ENCODE measurements at places on chromosomes 4 and X.

DNA sequence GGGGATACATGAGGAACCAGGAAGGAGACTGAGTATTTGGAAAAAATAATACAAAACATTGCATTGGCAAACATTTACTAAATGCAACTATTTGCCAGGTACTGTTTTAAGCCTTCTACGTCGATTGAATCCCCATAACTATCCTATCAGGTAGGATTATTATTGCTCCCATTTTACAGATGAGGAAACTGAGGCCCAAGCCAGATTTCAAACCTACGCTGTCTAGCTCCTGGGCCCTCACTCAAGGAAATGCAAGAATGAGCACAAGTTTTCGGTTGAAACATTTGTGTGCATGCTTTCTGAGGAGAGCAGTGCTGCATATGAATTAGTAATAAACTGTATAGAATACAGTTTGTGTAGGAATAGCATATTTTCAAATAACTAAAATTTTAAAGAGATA is 206.7 kb downstream of the CEP135 start:
- no peaks in the 10 kb centered on the region for H3K27me3 ChIP-seq
- no peak overlapping the region for H3K4me3 ChIP-seq
- H3K27ac ChIP-seq, result no peak overlapping the region

GRCh38 chr4:184331268-184331995 is 113.8 kb upstream of the ENPP6 start:
- H3K4me3 ChIP-seq, result no peak overlapping the region
- H3K27me3 ChIP-seq, result no peaks in the 10 kb centered on the region
- no peaks in the 10 kb centered on the region for H3K36me3 ChIP-seq
- peak overlapping the region; percentile 61 for H3K27ac ChIP-seq

DNA sequence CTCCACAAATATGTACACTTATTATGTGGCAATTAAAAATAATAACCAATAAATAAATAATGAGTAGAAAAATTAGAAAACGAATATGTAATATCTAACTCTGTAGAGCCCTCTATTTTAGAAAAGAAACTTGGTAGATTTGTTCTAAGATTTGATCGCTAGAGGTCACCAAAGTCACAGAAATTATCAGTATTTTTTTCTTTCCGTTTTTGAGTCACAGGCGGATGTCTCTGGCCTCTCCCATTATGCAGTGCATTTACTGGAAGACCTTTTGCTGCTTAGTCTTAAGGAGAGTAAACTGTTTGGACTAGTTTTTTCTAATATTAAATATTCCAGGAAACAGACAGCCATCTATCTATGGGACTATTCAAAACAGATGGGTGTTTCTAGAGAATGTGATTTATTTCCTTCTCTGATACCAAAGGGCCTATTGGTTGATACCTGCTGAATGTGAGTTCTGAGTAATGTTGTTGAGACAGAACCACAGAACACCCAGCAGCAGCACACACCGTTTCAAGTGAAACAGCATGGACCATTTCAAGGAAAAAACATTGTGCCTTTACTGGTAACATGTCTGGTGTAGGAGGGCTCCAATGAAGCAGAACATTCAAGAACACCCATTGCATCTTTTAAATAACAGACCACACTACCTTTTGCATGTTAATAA is 34.0 kb upstream of the GYPA start:
- no peaks in the 10 kb centered on the region for H3K4me1 ChIP-seq
- no peak overlapping the region for H3K4me3 ChIP-seq
- DNase-seq, result no peak
- no peaks in the 10 kb centered on the region for H3K36me3 ChIP-seq
- H3K27me3 ChIP-seq, result no peaks in the 10 kb centered on the region

DNA sequence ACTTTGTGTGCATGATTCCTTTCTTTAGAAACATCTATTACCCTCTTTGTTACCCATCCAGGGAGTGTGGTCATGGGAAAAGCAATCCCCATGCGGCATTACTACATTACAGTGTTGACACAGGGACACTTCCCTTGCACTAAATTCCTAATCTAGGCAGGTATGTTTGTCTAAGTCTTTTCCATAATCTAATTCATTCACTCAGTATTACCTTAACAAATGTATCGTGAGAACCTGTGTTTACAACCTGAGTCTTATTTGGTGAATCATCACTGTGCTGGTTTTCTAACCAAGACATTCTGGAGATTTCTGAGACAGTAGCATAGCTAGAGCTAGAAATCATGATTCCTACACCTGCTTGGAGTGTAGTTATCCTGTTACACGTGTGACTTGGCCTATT is 326.8 kb downstream of the BMPR1B start:
- no peaks in the 10 kb centered on the region for H3K4me1 ChIP-seq
- H3K27me3 ChIP-seq, result no peaks in the 10 kb centered on the region
- H3K4me3 ChIP-seq, result no peak overlapping the region
- no peak for DNase-seq

DNA sequence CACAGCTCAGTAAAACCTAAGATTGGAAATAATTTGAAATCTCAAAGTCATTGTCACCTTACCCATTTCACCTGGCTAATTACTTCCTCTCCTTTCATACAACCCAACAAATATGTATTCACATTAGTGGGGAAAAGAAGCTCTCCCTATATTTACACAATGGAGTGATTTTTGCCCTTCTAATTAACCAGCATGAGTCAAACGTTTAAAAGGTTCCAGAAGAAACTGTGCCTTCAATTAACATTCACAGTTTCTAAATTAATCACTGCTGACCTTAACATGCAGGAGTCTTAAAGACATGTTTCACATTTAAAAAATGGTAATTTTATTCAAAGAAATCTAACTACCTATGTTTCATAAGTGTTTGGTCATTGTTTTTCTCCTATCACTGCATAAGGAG is 254.6 kb downstream of the CBLL2 start:
- H3K36me3 ChIP-seq, result no peaks in the 10 kb centered on the region
- no peaks in the 10 kb centered on the region for H3K27me3 ChIP-seq
- H3K27ac ChIP-seq, result no peak overlapping the region
- no peak for DNase-seq
- H3K4me1 ChIP-seq, result no peaks in the 10 kb centered on the region

GRCh38 chr4:150987204-150987603 is 27.9 kb downstream of the LRBA start:
- no peaks in the 10 kb centered on the region for H3K36me3 ChIP-seq
- no peak overlapping the region for H3K27ac ChIP-seq
- H3K4me3 ChIP-seq, result no peak overlapping the region
- H3K27me3 ChIP-seq, result no peaks in the 10 kb centered on the region

DNA sequence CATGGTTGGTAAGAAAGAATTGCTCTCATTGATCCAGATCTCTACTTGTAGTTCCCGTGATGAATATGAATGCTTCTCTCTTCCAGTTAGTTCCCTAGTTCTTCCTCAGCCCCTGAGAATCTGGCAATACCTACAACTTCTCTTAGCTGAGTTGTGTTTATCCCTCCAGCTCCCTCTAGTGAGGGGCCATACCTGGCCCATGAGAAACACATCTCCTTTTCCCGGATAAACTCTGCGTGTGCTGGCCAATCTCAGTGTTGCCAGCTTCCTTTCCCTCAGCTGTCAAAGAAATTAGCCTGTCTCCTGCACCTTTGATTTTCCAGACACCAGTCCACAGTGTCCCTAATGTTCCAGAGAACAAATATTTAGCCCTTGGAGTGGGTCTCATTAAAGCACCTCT is 5.7 kb downstream of the CBLL2 start:
- H3K4me3 ChIP-seq, result no peak overlapping the region
- H3K27ac ChIP-seq, result no peak overlapping the region
- H3K27me3 ChIP-seq, result no peaks in the 10 kb centered on the region
- no peaks in the 10 kb centered on the region for H3K36me3 ChIP-seq
- H3K4me1 ChIP-seq, result no peaks in the 10 kb centered on the region

- H3K27ac ChIP-seq, result no peak overlapping the region
- DNase-seq, result no peak
- no peak overlapping the region for H3K4me3 ChIP-seq
- no peaks in the 10 kb centered on the region for H3K36me3 ChIP-seq
- no peaks in the 10 kb centered on the region for H3K27me3 ChIP-seq
These were observed 252.6 kb downstream of the TMEM47 start for GRCh38 chrX:34404386-34405070.

GRCh38 chrX:123959281-123960063 is 2.0 kb upstream of the STAG2 start:
- peak overlapping the region; percentile 90 for H3K27ac ChIP-seq
- H3K4me3 ChIP-seq, result peak overlapping the region; percentile 65
- peak; percentile 54 for DNase-seq
- no peaks in the 10 kb centered on the region for H3K36me3 ChIP-seq
- no peaks in the 10 kb centered on the region for H3K4me1 ChIP-seq
- no peaks in the 10 kb centered on the region for H3K27me3 ChIP-seq

GRCh38 chr4:81609844-81610243 is 138.1 kb upstream of the RASGEF1B start:
- DNase-seq, result no peak
- no peaks in the 10 kb centered on the region for H3K36me3 ChIP-seq
- no peak overlapping the region for H3K27ac ChIP-seq

- no peak overlapping the region for H3K4me3 ChIP-seq
- H3K27ac ChIP-seq, result no peak overlapping the region
- H3K27me3 ChIP-seq, result no peaks in the 10 kb centered on the region
- no peak for DNase-seq
- H3K4me1 ChIP-seq, result no peaks in the 10 kb centered on the region
These were observed 853.4 kb downstream of the STIM2 start for GRCh38 chr4:27714073-27714472.

DNA sequence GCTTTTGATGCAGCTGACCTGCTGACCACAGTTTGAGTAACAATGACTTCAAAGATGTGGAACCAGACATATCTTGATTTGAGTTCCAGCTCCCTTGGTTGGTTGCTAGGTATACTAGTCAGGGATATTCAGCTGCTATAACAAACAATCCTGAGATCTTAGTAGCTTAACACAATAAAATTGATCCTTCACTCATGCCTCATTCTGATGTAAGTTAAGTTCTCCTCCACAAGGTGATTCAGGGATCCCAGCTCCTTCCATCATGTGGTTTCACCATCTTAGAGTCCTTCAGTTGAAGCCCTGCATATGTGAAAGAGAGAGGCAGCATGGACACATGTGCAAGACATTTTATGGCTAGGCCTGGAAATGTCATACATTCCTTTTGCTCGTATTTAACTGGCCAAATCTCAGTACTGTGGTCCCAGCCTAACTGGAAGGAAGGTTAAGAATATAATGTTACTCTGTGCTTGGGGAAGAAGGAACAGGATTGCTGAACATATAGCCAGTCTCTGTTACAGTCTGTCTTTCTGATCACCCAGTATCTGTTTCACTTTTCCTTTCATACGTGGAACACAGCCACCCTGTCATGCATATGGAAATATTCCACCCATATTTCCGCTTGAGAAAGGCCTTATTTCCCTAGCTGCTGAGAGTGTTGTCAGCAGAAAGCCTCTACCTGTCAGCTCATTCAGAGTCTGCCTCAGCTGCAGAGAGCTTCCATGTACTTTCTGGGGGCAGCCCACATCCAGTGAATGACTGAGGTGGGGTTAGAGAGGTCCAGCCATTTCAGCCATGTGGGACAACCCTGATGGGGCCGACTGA is 7.1 kb downstream of the SMIM9 start:
- no peak overlapping the region for H3K4me3 ChIP-seq
- H3K4me1 ChIP-seq, result no peaks in the 10 kb centered on the region
- H3K36me3 ChIP-seq, result no peaks in the 10 kb centered on the region
- no peak overlapping the region for H3K27ac ChIP-seq

GRCh38 chr4:6343939-6344408 is 74.3 kb downstream of the WFS1 start:
- H3K27ac ChIP-seq, result no peak overlapping the region
- no peaks in the 10 kb centered on the region for H3K36me3 ChIP-seq
- no peak for DNase-seq
- no peak overlapping the region for H3K4me3 ChIP-seq
- H3K27me3 ChIP-seq, result no peaks in the 10 kb centered on the region

GRCh38 chrX:6777238-6778002 is 242.5 kb upstream of the VCX3A start:
- DNase-seq, result no peak
- H3K36me3 ChIP-seq, result no peaks in the 10 kb centered on the region
- no peaks in the 10 kb centered on the region for H3K27me3 ChIP-seq
- no peak overlapping the region for H3K27ac ChIP-seq
- no peak overlapping the region for H3K4me3 ChIP-seq

DNA sequence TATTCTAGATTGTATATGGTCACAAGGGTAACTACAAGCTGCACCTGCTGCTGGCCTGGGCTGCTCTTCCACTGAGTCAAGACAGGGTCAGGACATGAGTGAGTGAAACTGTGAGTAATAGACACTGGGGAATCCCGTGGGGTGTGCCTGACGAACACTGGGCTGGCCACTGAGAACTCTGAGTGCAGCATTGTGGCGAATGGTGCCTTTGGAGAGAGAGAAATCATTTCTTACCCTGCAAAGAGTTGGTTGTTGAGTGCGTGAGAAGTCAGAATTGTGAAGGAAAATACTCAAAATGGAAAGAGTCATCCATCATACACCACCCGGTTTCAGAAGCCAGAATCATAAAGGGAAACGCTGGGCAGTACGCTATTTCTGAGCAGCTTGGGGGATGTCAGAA is 43.1 kb upstream of the LSM6 start:
- H3K27ac ChIP-seq, result no peak overlapping the region
- no peak for DNase-seq
- H3K27me3 ChIP-seq, result no peaks in the 10 kb centered on the region
- no peak overlapping the region for H3K4me3 ChIP-seq
- H3K4me1 ChIP-seq, result no peaks in the 10 kb centered on the region

DNA sequence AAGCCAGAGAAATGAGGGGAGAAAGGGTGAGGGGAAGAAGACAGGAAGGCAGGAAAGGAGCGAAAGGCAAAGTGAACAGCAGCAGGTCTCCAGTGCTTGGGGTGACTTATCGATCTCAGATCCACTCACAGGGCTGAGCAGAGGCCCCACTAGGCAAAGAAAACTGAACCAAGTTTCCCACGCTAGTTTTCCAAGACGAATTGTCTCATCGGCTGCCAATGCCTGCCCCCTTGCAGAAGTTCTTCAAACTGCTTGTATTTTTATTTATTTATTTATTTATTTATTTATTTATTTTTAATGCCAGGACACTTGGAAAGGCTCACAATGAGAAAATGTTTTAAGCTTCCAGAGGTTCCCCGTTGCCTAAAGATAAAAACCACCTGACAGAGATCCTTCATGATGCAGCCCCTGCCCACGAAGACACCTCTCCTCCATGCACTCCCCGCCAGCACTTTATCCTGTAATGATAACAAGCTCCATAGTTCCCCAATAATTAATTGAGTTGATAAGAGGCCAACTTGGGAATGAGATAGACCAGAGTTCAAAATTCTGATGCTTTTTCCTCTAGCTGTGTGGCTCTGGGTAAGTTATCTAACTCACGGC is 43.2 kb downstream of the QDPR start:
- H3K4me3 ChIP-seq, result no peak overlapping the region
- no peaks in the 10 kb centered on the region for H3K36me3 ChIP-seq
- no peaks in the 10 kb centered on the region for H3K4me1 ChIP-seq
- DNase-seq, result peak; percentile 82
- no peaks in the 10 kb centered on the region for H3K27me3 ChIP-seq

DNA sequence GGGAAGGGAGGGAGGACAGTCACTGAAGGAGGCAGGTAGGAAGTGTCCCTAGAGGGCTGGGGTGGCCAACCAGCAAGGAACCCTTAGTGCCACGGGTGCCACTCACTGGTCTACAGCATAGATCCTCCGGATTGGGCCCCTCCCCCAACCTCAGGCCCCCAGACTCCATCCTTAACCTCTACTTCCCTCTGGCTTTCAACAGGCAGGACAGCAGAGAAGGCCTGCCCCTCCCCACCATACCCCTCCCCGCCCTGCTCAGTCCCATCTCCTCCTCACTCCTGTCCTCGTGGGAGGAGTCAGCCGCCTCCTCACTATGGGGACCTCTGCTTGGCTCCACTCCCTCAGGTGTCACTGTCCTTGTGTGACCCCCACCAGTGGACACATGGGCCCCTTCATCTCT is 77.7 kb upstream of the PSAPL1 start:
- peaks cover 3% of the 10 kb centered on the region for H3K4me1 ChIP-seq
- no peak for DNase-seq
- H3K4me3 ChIP-seq, result no peak overlapping the region
- H3K36me3 ChIP-seq, result no peaks in the 10 kb centered on the region

- peak within 1 kb of the TSS; percentile 56 for H3K4me3 ChIP-seq
- H3K27ac ChIP-seq, result peak within 1 kb of the TSS; percentile 73
- peak; percentile 91 for DNase-seq
- peaks cover 3% of the 10 kb centered on the region for H3K4me1 ChIP-seq
These were observed at the start of gene PARM1 for GRCh38 chr4:74932832-74933561. PARM1 (plus strand) TSS chr4:74933116; CDS start chr4:74933328, 212 bp downstream.
